ENCODE measurements at places on chromosomes 5 and 9. TPM values are rescaled to one million over a fixed set of nuclear protein-coding genes. Genes with fewer than 3 reads are reported as not detected.

The SLC6A7 gene
- total RNA-seq, result not detected

GRCh38 chr5:142770650-142771609 lies 753 bp downstream of the ARHGAP26 start:
- ATAC-seq, result peak; percentile 37

DNA sequence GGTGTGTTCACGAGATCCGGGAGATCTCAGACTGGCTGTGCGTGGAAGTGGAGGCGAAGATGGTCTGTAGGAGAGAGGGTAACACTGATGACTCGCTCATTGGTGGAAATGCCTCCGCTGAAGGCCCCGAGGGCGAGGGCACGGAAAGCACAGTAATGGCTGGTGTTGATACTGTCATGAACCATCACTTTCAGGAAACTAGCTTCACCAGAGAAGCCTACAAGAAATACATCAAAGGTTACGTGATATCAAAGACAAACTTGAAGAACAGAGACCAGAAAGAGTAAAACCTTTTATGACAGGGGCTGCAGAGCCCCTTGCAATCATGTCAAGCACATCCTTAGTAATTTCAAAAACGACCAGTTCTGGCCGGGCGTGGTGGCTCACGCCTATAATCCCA lies 265.7 kb downstream of the GOLPH3 start:
- ATAC-seq, result no peak

DNA sequence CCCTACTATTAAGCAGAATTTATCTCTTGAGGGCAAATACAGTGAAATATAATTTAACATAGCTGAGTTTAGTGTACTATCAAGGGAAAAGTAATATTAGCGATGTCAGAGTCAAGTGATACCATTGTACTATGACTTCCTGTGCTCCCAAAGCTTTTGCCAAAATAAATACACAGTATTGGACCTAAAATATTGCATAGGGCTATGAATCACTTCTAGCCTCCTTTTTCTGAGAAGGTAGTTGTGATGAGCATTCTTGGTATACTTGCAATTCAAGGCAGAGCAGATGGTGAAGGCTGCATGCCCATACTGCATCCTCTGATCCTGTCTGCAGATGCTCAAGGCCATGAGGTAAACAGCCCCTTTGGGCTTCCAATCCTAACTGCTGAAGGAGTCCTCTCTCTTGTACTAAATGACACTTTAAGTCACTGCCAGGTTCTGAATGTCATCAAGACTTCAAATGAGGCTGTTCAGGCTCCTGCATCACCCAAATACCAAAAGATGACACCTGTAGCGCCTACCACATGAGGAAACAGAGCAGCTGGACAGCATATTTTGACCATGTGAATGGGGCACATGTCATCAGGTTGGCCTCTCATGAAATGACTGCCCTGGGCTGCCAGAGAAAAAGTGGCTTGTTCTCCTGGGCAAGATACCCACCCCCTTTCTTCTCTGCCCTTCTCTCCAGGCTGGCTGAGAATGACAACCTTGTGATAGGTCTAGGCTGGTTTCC lies 29.7 kb upstream of the PPP2CA start:
- no peak for ATAC-seq

DNA sequence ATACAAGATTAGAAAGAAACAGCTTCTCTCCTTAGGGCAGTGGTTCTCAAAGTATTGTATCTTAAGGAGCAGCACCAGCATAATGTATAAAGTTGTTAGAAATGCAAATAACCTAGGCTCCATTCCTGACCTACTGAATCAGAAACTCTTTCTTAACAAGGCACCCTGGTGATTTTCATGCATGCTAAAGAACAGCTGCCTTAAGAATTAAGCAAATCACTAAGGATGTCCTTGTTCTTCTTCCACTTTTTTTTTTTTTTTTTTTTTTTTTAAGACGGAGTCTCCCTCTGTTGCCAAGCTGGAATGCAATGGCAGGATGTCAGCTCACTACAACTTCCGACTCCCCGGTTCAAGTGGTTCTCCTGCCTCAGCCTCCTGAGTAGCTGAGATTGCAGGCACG lies 1095.2 kb upstream of the EDIL3 start:
- no peak for ATAC-seq

DNA sequence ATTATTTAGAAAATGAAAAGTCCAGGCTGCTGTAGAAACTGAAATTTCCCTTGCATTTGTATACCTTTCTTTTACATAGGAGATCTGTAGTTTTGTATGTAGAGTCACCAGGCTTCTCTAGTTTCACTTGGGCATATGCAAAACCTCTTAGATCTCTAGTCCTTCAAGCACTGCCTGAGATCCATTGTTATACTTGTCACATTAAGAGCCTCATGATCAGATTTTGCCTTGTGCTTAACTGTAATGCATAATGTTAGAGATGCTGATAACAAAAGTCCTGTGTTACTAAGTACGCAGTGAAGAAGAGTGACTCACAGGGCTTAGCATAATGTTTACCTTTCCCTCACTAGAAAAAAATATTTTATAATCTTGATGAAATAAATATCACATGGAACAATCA lies 250.2 kb downstream of the CYLC2 start:
- ATAC-seq, result no peak

Data from gastroesophageal sphincter (tissue), 4 donors.